GM10248 (cell line): ENCODE measurements at places on chromosomes 2 and 18.

DNA sequence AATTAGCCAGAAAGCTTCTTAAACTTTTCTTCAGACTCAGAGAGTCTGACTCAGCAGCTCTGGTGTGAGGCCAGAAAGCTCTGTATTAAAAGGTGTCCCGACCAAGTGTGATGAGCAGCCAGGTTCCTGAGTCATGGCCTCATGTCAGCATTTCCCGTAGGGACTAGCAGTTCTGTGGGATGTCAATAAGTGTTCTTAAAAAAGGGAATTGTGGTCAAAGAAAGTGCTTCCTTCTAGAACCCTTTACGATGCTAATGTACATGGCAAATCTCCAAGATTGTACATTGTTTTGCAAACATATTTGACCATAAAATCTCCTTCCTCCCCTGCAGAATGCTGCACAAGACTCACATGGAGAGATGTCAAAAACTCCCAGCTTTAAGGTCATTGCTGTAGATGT is 80.1 kb downstream of the PLA2R1 start:
- DNase-seq: no peak

GRCh38 chr2:23244617-23245016 is 140.4 kb upstream of the KLHL29 start:
- DNase-seq: no peak

GRCh38 chr2:13230221-13230620 is 513.5 kb downstream of the TRIB2 start:
- no peak for DNase-seq

- no peak for DNase-seq
Observed at GRCh38 chr2:188503975-188504374, 212.3 kb downstream of the GULP1 start.

DNA sequence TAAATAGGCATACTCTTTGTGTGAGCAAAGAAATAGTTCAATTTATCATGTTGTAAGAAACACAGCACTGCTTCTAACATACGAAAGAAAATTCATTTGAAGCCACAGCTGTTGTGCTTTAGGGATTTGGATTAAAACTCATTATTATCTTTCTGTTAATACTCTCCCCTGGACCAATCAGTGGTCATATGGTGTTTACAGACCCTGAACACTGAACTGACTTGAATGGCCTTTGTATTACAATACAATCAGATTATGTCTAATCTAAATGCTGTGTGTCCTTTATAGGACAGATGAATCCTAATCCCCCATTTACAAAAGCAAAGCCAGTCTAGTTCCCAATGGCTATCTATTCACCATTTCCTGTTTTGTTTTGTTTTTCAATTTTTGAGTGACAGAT is 36.5 kb downstream of the ZNF385B start:
- DNase-seq: no peak

DNA sequence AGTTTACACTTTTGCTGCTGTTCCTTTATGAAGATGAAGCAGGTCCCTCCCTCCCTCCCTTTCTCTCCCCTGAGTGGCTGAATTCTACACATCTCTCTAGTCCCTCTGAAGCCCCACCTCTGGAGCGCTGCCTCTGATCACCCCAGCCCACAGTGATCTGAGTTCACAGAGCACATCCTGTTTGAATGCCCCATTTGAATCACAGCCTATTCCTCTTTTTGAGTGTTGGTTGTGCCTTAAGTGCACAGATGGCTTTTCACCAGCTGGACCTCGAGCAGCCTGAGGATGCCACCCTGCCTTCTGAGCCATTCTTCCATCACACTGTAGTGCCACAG is 87.1 kb downstream of the ITGB1BP1 start:
- DNase-seq: peak; percentile 17

GRCh38 chr2:74894272-74894981 is 60.5 kb downstream of the HK2 start:
- DNase-seq: no peak

DNA sequence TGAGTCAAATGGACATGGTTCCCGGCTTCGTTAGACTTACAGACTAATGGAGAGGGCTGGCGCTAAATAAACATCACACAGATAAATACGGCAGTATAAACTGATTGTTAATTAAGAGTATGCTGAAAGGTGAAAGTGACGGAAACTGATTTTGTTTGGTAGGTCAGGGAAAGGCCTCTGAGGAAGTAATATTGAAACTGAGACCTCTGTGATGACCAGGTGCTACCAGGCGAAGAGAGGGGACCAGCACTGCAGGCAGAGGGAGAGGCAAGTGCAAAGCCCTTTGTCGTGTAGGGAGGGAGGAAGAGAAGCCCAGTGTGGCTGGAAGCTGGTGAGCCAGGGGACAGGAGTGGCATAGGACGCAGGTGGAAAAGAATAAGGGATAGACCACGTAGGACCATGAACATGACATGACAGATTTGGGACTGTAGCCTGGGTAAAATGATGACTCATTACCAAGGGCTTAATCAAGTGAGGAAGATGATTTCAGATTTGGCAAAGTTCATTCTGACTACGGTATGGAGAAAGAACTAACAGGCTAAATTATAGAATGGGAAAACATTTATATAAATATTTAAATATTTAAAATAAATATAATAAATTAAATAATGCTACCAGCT is 433.1 kb downstream of the NCKAP5 start:
- DNase-seq: no peak

GRCh38 chr2:26270373-26270772 is 25.6 kb downstream of the HADHB start:
- peak; percentile 25 for DNase-seq

DNA sequence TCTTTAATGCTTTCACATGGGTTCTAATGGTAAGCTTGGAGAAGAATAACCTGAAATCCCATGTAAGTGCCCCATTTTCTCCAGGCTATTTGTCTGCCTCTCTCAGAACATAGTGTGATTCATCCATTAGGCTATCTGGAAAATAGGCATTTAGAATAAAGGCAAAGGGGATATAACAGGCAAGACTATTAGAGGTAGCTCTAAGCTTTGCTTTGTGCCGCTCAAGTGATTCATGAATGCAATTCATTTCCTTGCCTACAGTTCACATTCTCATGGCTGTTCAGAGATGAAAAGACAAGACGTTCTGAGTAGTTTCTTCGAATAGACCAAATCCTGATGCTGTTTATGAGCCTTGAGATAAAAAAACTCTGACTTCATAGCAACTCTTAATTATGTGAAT is 101.7 kb downstream of the ANKRD44 start:
- no peak for DNase-seq

GRCh38 chr2:207311316-207312005 is 145.7 kb upstream of the KLF7 start:
- peak; percentile 67 for DNase-seq

DNA sequence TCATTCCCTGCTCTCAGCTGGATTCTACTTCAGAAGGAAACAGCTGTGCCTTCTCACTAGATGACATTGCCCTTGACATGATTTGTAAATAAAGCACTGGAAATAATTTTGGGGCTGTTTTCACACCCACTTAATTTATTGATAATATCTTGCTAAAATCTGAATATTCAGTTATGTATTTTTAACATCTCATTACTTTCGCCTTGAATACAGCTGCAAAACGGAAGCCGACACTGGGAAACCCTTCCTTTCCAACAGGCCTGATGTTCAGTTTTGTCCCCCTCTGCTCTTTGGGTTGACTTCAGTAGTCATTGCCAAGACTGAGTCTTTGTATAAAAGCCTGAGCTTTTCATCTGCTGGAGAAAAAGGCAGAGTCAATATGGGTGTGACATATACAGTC is 82.7 kb downstream of the DOCK10 start:
- DNase-seq: no peak

GRCh38 chr2:144943986-144944385 is 424.1 kb upstream of the ZEB2 start:
- DNase-seq: no peak

DNA sequence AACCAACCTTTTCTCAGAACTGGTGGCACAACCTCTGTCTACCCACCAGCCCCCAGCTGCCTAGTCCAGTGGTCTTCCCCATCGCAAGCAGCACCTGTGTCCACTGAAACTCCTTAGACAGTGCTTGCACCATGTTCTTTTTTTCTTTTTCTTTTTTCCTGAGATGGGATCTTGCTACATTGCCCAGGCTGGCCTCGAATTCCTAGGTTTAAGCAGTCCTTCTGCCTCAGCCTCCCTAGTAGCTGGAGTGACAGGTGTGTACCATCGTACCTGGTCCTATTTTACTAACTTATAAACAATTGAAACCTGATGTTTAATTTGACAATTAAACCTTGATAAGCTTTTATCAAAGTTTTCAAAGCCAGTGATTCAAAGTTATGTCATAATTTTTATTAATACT is 30.8 kb downstream of the SANBR start:
- no peak for DNase-seq

- DNase-seq: no peak
Observed at GRCh38 chr2:69733342-69734034, 8.4 kb upstream of the ANXA4 start.

GRCh38 chr2:32484937-32485336 is 128.1 kb downstream of the BIRC6 start:
- no peak for DNase-seq

DNA sequence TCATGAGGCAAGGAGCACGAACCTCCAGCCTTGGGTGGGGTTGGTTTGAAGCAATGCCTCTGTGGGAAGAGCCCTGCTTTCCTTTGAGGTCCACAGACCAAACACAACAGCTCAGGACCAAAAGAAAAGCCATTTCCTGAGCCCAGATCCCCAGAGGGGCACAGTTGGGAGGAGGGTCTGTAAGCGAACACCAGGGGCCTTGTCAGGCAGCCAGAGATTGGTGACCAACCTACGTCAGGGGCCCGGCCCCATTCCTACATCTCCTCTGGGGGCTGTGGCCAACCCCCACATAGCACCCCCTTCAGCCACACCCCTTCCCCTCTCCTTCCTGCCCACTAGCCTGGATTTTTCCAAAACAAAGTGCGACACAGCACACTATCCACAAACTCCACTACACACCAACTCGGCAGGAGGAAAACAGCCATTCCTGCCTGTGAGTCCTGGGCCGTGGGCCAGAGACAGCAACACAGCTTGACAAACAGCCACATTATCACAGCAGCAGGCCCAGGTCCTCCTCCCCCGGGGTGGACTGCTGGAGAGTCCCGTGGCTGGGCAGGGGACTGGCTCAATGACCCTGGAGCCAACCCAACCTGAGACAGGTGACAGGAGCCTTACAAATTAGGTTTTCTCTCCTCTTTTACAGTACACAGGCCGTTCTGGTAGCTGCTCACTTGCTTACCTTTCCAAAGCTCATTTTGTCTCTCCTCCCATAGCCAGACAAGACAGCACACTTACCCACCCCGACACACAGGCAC is 98.8 kb downstream of the TNS1 start:
- no peak for DNase-seq

GRCh38 chr18:69177702-69178101 is 223.0 kb upstream of the DOK6 start:
- no peak for DNase-seq
